ENCODE measurements at places on chromosomes 13 and 19. TPM values are rescaled to one million over a fixed set of nuclear protein-coding genes. Genes with fewer than 3 reads are reported as not detected.

DNA sequence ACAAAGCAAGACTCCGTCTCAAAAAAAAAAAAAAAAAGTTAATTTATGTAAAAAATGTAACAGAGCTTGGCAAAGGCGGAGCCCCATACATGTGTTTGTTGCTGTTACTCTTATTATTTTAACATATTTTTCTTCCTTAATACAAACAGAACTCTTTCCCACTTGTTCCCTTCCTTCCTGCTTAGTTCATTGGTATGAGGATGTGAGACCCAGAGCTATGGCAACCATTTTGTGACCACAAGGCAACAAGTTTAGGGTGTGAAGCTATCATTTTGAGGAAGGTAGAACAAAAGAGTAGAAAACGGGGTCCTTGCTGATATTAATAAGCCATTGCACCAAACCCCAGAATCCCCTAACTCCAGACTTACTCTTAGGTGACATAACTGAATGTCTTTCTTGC lies 5.4 kb downstream of the IFNL1 start:
- DNase-seq = no peak

DNA sequence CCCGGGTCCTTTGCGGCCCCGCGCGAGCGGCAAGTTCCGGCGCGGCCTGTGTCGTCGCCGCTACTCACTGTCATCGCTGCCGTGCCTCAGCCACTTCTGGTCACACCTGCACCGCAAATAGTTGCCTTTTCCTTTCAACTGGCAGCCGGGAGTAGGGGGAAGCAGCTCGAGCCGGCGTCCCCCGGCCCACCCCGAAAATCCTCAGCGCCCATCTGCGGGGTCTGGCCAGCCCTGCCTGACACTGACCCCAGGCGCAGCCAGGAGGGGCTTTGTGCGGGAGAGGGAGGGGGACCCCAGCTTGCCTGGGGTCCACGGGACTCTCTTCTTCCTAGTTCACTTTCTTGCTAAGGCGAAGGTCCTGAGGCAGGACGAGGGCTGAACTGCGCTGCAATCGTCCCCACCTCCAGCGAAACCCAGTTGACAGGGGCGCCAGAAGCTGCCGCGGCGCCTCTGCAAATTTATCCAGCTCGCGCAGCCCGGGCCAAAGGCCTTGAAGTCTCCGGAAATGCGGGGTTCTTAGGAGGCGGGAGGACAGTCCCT lies 1.7 kb downstream of the PDX1 start:
- DNase-seq = no peak

DNA sequence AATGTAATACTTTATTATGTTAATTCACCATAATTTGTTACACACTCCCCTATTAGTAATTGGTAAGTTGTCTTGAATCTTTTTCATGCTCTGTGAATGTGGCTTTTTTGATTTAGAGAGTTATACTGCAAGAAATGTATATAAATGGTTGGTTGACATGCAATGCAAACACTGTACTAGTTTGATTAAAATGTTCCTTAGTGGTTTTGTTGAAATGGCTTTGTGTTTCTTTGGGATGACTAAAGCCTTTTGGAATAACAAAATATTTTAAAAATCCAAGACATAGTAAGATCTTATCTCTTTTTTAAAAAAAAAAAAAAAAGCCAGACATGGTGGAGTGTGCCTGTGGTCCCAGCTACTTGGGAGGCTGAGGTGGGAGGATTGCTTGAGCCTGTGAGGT lies 10.5 kb downstream of the LAMP1 start:
- no peak for DNase-seq

GRCh38 chr19:6222884-6223283 lies 56.9 kb downstream of the MLLT1 start:
- DNase-seq = no peak

- no peak for DNase-seq
These were observed 603 bp downstream of the ZC3H13 start for GRCh38 chr13:46051968-46052318.

DNA sequence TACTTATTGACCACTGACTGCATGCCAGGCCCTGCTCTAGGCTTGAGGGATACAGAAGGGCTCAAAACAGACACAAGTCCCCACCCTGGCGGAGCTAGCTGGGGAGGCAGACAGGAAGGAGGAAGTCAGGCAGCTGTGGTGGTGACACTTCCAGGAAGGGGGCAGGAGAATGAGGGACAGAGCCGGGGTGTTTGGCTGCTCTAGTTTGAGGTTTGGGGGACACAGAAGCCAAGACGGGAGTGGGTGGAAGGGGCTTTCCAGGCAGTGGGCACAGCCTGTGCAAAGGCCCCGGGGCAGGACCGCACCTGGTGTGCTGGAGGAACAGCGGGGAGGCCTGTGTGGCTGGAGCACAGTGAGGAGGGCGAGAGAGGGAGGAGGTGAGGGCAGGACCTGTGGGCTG lies 4.0 kb downstream of the MRPL54 start:
- no peak for DNase-seq

DNA sequence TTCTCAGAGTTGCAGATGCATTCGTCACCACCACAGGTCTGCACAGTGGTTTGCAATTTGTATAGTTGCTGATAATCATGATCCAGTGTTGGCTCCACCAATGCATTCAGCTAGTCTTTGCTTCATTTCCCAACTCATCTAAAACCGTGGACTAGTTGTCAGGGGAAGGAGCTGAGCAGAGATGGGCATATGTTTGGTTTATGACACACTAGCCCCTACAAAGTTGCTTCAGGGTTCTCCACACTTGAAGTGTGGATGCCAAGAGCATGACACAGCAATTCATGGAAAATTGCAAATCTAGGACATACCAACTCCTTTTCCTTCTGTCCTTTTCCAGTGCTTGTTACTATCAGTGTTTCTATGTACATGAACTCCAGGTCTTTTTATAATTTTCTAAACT lies 168.0 kb downstream of the TNFSF13B start:
- DNase-seq = peak; percentile 5

DNA sequence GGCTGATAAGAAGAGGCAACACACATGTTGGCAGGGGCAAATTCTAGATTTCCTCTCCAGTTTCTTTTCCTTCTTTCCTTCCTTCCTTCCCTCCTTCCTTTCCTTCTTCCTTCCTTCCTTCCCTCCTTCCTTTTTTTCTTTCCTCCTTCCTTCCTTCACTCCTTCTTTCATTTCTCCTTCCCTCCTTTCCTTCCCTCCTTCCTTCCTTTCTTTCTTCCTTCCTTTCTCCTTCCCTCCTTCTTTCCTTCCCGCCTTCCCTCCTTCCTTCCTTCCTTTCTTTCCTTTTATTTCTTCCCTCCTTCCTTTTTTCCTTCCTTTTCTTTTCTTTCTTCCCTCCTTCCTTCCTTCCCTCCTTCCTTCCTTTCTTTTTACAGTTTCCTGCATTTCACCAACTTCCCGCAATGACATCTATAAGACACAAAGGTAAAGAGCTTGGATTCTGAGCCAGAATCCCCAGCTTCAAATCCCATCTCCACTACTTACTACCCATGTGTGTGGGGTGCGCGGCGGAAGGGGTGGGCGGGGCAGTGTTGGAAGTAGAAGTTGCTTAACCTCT lies 35.3 kb downstream of the INSR start:
- no peak for DNase-seq

DNA sequence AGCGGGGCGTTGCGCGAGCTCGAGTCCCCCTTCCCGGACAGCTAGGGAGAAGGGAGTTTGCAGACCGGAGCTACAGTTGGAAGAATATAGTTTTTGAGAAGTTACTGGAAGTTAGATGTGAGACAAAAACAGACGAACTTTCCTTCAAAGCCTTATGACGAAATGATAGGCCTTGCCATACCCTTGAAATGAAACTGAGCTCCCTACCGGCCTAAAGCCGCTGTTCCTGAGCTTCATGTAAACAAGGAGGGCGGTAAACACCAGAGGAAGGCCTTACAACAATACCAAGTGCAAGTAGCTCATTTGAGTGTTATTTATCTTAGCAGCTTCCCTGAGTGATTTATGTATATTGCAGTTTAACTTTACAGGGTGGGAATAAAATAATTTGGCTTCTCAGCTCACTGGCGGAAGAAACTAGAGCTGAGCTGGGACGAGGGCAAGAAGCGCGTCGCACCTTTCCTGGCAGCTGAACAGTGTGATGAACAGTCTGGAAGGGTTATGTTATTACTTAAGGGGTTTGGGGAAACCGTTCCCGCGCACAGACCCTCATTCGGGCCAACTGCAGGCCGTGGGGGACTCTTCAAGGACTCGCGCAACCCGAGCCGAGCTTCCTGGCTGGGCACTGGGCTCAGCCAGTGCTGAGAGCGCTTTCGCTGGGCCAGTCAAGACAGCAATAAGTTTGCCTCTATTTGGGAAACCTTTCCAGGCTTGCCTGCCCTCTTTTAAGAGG lies 111.2 kb downstream of the KCNRG start:
- peak; percentile 20 for DNase-seq

DNA sequence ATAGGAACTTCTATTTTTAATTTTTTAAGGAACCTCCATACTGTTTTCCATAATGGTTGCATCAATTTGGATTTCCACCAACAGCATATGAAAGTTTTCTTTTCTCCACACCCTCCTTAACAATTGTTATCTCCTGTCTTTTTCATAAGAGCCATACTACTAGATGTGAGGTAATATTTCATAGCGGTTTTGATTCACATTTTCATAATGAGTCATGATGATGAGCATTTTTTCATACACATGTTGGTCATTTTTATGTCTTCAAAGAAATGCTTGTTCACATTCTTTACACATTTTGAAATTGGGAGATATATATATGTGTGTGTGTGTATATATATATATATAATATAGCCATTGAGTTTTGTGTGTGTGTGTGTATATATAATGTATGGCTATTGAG lies 420.3 kb upstream of the PCDH9 start:
- DNase-seq = no peak

Gene PLIN5
- total RNA-seq = 3.3 TPM

Gene ZNF83
- total RNA-seq = 45.4 TPM

Gene ZNF419
- 22.3 TPM for total RNA-seq

Gene SIGLEC12
- not detected for total RNA-seq

Measured in PC-3 (cell line).